Activated CD4-positive, CD25-positive, alpha-beta regulatory T cell (primary cell): ENCODE measurements at places on chromosomes 12 and 14.

DNA sequence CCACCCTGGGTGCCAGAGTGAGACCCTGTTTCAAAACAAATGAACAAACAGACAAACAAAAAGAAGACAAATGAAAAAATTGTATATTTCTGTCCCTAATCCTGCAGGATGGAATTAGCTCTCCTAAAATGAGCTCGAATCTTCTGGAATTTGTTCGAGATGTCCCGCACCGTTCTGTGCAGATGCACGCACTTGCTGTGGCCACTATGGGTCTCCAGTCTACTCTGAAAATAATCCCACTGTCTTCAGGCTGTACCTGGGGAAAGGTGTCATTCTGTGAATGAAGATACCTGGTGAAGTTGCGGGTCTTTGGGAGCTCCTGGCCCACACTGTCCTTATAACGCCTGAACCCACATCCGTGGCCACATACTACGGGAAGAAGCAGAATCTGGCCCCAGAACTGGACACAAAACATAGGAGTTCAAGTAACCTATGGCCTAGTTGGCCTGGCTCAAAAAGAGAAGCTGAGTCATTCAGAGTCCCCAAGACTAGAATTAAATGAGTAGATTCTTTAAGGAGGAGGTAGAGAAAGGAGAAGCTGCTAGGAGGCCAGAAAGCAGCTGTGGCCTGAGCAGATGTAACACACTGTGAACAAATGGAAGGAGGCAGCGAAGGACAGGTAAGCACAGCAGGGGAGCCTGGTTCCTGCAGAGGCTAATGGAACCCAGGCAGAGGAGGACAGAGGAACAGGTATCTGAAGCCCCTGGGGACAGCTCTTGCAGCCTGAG lies 108.6 kb downstream of the FOXN3 start:
- DNase-seq: no peak

GRCh38 chr12:29269706-29270408 lies 111.1 kb downstream of the ERGIC2 start:
- DNase-seq: no peak

DNA sequence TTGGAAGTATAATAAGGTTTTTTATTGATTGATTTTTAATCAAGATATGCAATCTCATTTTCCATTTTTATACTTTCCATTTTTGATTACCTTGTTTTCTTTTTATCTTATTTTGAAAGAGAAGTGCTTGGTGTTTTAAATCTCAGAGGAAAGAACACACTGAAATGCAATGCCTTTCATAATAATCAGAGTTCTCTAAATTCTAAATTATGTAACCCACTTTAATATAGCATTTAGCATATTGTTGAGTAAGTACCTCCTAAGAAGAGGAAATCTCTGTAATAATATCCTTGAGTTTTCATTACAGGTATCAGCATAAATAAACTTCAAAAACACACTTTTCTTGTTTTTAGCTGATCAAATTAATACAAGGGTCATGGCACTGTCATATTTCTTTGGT lies 96.9 kb downstream of the GTF2A1 start:
- DNase-seq: no peak

- DNase-seq: no peak
These were observed 218.3 kb upstream of the DAAM1 start for GRCh38 chr14:58969951-58970751.

- no peak for DNase-seq
These were observed 117.2 kb upstream of the SCAF11 start for GRCh38 chr12:46107591-46107990.

GRCh38 chr12:85182699-85183098 lies 97.3 kb upstream of the ALX1 start:
- no peak for DNase-seq

GRCh38 chr14:90999299-90999698 lies 61.1 kb downstream of the RPS6KA5 start:
- no peak for DNase-seq

DNA sequence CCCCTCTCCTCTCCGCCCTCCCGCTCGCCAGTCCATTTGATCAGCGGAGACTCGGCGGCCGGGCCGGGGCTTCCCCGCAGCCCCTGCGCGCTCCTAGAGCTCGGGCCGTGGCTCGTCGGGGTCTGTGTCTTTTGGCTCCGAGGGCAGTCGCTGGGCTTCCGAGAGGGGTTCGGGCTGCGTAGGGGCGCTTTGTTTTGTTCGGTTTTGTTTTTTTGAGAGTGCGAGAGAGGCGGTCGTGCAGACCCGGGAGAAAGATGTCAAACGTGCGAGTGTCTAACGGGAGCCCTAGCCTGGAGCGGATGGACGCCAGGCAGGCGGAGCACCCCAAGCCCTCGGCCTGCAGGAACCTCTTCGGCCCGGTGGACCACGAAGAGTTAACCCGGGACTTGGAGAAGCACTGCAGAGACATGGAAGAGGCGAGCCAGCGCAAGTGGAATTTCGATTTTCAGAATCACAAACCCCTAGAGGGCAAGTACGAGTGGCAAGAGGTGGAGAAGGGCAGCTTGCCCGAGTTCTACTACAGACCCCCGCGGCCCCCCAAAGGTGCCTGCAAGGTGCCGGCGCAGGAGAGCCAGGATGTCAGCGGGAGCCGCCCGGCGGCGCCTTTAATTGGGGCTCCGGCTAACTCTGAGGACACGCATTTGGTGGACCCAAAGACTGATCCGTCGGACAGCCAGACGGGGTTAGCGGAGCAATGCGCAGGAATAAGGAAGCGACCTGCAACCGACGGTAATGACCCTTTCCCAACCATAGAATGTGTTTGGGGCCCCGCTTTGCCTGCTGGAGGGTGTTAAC lies 615 bp downstream of the CDKN1B start:
- DNase-seq: no peak

DNA sequence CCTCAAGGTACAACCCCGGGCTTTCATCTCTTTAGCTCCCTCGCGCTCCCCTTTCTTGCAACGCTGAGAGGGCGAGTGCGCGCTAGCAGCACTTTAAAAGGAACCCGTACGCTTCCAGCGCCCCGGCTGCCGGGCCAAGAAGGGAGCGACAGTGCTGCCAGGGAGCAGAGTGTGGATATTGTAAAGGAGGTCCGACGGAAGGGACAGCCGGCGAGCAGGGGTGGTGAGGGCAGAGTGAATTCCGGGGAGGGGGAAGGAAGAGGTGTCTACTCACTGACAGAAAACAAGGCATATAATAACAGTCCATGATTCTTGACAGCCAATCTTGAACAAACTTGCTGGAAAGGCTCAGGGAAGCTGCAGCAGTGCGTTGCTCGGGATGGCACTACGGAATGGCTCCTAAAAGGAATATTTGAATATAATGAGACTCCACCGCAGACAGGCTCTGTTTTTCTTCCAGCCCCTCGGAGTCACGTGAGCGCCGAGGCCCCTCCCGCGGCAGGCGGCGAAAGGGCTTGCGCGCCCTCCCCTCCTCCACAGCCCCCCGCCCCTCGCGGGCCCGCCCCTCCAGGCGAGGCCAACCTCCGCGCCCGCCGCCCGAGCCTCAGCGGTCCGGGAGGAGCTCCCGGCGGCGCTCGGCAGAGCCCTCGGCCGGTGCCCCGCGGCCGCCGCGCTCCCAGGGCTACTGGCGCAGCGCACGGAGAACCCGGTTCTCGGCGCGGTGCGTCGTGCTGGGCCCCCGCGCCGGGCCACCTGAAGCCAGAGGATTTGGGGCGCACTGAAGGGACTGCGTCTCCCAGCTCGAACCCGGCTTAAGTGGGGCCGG lies 3.4 kb downstream of the BMP4 start:
- no peak for DNase-seq

DNA sequence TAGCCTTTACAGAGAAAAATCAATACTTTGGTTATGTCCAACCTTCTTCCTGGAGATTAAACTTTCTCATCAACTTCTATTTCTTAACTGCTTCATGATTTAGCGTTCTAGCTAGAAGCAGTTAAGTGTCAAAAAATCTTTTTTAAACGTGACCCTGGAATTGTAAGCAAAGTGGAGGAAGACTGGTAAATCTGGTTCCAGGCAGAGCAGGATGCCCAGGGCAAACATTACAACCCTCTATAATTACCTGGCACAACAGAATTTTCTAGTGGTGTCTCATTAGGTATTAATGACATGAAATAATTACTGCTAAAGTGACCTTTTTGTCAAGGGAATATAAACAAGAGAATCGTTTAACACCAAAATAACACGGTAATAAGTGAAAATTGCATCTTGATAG lies 320.8 kb downstream of the MED13L start:
- DNase-seq: no peak

DNA sequence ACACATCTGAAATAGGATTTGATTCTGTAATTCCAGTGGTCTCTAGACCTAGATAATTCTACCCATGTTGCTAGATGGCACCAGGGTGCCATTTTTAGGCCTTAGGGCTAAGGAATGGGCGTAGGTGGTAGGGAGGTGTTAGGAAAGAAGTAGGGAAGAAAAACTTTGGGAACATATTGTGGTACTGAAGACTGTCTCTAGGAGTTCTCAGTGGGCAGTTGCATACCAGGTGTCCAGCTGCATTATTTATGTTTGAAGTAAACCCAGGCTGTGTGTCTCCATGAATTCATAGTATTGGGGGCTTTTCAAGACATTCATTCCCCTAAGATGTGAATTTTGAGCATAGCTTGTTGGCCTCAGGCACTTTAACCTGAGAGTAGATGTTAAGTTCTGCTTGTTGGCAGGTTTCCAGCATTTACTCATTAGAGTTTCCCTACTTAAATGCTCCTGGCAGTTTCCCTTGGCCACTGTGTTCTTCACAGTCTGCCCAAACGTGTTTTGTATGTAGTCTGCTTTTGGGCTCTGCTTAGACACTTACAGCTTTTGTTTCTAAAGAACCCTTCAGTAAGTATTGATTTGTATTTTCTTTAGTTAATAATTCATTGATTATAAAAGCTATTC lies 31.5 kb upstream of the CCT2 start:
- DNase-seq: no peak

- no peak for DNase-seq
These were observed 154.9 kb downstream of the C12orf75 start for GRCh38 chr12:105485321-105485910.

- no peak for DNase-seq
These were observed 13.9 kb downstream of the GNS start for GRCh38 chr12:64745259-64745807.

DNA sequence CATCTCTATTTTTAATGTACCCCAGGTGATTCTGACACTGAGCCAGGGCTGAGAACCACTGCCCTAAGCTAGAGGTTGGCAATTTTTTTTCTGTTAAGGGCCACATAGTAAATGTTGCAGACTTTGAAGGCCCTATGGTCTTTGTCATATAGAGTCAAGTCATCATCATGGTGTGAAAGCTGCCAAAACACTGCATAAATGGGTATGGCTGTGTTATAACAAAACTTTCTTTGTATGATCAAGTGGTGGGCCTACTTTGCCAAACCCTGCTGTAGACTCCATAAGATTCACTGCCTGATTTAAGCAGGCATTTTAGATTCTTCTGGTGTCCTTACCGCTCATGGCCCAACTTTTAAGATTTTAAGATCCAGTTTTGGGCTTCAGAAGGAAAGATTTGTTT lies 76.8 kb downstream of the CLMN start:
- DNase-seq: no peak

DNA sequence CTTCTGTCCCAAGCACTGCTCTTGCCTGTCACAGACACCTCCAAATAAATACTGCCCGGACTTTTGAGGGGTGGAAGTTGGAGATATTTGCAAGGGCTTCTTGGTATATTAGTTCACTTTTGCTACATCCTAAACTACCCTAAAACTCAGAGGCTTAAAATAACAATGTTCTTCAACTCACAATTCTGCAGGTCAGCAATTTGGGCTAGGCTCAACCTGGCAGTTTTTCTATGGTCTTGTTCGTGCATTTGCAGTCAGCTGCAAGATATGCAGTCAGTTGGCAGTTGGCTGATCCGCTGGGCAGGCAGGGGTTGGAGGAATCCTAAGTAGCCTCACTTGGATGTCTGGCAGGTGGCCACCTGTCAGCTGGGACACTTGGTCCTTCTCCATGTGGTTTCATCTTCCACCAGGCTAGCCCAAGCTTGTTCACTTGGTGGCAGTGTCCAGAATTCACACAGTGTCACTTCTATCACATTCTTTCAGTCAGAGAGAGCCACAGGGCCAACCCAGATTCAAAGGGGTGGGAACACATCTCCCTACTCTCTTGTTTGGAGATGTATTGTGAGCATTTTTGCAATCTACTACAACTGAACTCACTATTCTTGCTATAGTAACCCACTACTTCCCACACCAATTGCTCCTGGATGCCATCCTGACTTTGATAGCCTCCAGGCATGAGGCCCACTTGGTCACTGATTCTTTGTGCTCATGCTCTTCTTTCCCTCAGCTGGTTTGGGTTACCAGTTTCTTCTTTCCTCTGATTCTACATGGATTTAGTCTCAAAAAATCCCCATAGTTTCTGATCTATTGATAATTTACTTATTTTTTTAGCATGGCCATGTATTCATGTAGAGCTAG lies 27.8 kb upstream of the CAPRIN2 start:
- DNase-seq: no peak

GRCh38 chr12:54859502-54859901 lies 5.2 kb downstream of the MUCL1 start:
- no peak for DNase-seq

- no peak for DNase-seq
These were observed 172.0 kb downstream of the BCAT1 start for GRCh38 chr12:24776861-24777260.
